ENCODE measurements at places on chromosomes 7 and 10.
A peak's percentile ranks its signal among the peaks of the same experiment; 100 is the strongest.

GRCh38 chr7:69864274-69864673, 266.0 kb downstream of the AUTS2 start:
- DNase-seq, result no peak

DNA sequence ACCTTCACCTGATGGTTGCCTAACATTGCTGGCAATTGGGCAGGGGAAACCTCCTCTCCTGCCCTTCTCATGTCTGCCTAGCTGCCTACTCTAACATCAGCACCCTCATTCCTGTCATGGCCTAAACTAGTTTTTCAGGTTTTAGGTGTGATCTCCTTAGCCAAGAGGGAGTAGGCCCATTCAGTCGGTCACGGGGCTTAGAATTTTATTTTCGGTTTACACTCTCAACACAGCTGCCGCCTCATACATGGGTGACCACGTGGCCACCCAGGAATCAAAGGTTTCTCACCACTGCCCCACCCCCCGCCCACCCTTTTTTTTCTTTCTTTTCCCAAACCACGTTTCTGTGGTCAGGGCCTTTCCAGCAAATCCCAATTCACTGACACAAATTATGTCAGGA, 97.2 kb downstream of the RALA start:
- DNase-seq, result no peak

DNA sequence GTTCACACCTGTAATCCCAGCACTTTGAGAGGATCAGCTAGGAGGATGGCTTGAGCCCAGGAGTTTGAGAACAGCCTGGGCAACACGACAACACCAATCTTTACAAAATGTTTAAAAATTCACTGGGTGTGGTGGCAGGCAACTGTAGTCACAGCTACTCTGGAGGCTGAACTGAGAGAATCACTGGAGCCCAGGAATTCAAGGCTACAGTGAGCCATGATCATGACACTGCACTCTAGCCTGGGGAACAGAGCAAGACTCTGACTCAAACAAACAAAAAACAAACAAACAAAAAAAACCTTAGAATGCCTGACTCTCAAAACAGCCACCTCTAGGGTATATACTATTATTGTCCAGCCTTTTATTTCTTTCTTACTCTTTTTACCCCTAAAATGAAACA, 56.5 kb upstream of the PAPSS2 start:
- no peak for DNase-seq

- DNase-seq, result no peak
Measured at GRCh38 chr7:4612237-4612636, 69.9 kb upstream of the FOXK1 start.

DNA sequence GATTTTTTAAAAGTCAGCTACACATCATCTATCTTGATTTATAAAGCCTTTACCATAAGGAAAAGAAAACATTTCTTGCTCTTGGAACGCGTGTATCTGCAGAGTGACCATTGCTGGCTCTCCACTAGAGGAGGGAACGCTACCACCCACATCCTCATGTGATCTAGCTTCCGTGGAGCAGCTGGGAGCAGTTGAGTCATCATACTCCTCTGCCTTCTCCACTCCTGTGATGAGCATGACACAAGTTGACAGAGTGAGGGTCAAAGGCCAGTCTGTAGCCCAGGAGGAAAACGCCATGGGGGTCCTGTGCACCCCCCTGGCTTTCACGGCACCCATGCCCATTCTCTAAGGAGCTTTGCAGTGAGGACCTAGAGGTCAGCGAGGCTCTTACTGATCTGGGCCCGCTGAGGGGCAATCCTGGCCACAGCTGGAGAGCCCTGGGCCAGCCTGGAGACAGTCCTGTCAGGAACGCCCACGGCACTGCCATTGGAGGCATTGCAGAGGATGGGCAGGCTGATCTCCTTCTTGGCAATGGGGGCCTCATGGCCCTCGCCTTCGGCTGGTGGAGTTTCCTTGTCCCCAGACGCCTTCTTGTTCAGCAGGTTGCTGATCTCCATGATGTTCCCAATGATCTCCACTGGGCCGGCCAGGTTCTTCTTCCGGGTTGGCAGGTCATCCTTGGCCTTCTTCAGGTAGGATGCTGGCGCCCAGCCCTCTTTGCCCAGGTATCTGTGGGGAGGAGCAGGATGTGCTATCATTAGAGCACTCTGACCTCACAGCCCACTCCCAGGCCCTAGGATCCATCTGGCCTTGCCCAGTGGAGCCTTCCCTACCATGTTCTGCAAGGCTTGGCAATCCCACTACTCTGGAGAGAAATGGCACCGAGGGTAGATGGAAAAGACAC, 119.2 kb downstream of the NEURL1 start:
- no peak for DNase-seq

- no peak for DNase-seq
Measured at GRCh38 chr7:30249986-30250774, 34.2 kb upstream of the ZNRF2 start.

GRCh38 chr10:3056280-3057037, 10.9 kb upstream of the PFKP start:
- no peak for DNase-seq

GRCh38 chr10:63720072-63720537, 198.9 kb downstream of the REEP3 start:
- peak; percentile 13 for DNase-seq

DNA sequence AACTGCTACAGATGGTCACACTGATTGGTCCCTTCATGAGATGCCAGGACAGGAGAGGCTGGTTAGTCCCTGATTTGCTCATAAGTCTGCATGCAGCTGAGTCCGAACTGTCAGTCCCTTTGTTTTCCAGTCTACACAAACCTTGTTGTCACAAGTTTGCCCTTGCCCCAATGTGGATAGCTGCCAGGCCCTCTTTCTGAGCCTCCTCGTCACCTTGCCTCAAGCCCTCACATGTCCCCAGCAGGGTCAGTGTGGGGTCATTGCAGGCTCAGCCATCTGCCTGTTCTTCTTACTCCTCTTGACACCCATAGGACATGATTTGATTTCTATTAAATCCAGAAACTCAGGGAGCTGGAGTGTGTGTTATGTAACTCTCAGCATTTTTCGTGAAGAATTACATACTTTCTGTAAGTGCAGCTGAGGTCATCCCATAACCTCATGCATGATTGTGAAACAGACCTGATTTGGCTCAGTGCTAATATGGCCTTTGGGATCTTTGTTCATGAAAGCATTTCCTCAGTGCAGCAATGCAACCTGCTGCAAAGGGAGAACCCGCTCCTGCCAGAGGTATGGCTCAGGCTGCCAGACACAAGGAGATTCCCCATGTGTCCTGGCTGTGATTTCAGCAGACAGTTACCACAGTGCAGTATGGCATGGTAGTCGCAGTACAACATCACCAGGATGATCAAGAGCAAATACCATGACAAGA, 70.0 kb upstream of the ZMIZ2 start:
- no peak for DNase-seq

GRCh38 chr10:89946106-89946505, 244.7 kb downstream of the KIF20B start:
- DNase-seq, result no peak

DNA sequence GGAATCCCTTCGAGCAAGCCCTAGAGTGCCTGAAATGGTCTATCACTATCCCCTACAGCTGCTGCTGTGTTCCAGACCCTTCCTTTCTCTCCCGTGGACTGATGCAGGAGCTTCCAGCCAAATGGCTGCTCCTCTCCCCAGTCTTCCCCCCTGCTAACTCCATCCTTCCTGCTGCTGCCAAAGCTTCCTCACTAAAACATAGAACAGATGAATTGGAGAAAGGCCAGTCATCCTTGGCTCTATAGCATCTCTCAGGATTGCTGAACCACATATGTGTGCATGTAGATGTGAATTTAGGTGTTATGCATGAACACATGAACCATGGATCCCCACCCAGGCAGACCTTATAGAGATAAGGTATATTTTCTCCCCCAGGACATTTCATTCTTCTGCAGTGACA, 60.7 kb downstream of the GPR26 start:
- no peak for DNase-seq

GRCh38 chr7:69799048-69799697, 200.9 kb downstream of the AUTS2 start:
- DNase-seq, result no peak
